ENCODE measurements at places on chromosomes 11 and 22.

GRCh38 chr22:32802237-32802765 lies 796 bp downstream of the TIMP3 start:
- peak; percentile 29 for DNase-seq

- no peak for DNase-seq
Observed at GRCh38 chr11:127461241-127462064, 460.9 kb upstream of the KIRREL3 start.

GRCh38 chr11:74267014-74267413 lies 44.4 kb downstream of the P4HA3 start:
- DNase-seq, result no peak

- DNase-seq, result no peak
Observed at GRCh38 chr22:46590334-46590733, 29.9 kb upstream of the GRAMD4 start.

DNA sequence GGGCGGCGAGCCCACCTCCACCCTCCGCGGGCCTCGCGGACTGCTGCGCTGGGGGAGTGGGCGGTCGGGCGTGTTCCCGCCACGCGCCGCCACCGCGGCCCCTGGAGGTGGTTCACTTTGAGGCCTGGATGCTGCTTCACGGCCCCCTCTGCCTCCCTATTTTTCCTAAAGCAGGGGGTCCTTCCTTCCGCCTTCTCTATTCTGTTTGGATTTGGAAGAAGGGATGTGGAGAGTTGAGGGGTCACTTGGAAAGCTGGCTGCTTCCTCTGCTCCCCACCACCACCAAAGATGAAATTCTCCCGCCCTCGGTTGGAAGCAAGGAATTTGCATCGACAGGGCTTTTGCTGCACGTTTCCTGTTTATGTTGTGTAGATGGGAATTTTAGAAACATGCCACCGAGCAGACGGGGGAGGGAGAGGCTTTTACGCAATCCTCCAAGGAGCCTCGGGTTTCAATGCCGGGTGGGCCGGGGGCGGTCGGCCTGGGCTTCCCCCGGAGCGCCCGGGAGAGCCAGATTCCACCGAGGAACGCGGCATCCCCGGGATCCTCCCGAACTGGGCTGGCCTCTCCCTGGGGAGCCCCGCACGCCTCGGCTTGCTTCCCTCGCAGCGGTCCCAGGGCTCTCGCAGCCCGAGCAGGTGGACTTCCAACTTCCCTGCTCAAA lies 403 bp upstream of the SBF2 start:
- peak; percentile 86 for DNase-seq

DNA sequence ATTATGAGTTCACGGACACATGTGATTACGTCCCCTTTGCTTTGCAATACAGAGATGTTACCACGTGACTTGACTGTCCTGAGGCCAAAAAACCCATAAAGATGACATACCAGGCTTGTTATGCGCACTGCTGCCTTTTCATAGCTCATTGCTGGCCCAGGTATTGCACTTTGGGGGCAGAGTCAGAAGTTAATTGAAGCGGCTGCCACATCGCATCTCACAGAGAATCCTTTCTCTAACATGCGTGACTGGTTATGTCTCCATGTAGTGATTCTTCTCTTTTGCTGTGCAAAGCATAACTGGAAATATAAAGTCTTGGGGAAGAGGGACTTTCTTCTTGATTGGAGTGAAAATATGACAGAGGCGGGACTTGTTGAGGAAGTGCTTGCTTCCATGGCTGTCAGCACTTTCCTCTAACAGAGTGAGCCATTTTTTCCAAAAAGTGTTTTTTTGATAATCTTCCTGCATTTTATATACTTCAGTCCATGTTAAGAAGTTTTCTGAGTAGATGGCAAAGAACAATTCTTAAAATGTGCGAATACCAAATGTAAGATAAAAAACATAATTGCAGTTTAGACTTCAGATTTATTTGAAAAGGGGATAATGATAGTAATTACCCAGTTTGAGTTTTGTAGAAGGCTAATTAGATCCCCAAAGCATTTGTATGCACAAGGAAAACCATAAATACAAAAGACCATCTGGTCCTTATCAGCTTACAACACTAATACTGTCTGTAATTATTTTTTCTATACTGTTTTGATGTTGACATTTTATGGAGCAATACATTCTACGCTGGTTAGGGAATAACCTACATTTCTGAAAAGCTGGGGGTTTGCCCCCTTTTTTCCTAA lies 324.6 kb upstream of the MTNR1B start:
- no peak for DNase-seq

DNA sequence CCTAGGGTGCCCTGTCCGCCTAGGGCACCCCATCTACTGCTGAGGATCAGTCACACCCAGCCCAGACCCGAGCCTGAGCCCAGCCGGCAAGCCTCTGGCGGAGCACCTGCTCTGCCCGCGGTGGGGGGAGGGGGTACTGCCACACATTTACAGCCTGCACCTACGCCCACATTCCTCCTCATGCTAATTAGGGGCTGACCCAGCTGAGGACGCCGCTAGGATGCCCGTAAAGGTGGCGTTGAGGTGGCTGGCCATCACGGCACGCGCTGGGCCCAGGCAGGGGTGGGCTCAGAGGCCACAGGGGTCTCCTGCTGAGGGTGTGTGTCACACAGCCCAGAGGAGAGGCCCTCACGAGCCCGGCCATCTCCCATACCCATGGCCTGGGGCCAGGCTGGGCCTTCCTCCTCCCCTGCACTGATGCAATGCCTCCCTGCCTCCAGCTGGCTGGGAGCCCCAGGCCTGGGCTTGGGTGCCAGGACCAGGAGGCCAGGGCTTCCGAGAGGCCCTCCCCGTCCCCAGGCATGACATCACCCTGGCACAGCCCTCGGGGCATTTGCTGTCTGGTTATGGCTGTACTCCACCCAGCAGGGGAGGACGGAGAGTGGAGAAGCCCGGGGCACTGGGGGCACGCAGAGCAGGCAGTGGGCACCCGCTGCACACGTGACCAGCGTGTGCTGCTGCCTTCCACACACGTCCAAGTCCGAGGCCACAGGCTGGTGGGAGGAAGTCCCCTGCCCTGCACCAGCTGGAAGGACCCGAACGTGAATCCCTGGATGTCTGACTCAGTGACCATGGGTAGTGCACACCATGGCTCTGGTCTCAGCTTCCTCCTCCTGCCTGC lies 12.7 kb downstream of the DUSP8 start:
- DNase-seq, result peak; percentile 84

GRCh38 chr11:70913715-70914231 lies 338.6 kb downstream of the SHANK2 start:
- DNase-seq, result no peak

DNA sequence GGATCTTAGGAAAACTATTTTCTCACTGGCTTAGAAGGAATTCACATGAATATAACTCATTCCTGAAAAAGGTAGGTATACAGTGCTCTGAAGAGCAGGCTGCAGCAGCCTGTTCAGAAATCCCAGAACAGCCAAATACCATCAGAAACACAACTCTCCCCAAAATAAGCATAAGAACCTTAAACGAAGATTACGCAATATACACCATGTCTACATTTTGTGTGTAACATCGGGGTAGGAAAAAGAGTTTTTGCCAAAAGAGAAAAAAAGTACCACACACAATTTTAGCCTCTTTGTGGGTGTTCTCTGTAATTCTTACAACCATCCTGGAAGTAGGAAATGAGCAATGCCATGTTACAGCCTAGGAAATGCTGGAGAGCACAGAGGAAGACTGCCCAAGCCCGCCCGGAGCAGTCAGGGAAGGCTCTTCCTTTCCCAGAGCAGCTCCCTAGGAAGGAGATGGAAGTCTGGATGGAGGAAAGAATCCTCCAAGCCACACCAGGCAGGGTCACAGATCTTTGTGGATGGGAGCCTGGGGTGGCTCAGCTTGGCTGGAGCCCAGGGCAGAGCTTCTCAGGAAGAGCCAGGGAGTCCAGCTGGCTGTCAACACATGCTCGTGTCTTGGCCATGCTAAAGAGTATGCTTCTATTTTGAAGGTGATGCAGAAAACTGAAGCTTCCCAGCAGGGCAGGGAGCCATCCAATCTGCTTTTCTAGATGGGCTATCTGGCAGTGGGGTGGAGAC lies 49.7 kb upstream of the ARFGAP3 start:
- peak; percentile 49 for DNase-seq

- no peak for DNase-seq
Observed at GRCh38 chr22:30514252-30514651, 8.8 kb upstream of the SEC14L4 start.

GRCh38 chr11:43687120-43687791 lies 6.7 kb downstream of the HSD17B12 start:
- DNase-seq, result peak; percentile 18

DNA sequence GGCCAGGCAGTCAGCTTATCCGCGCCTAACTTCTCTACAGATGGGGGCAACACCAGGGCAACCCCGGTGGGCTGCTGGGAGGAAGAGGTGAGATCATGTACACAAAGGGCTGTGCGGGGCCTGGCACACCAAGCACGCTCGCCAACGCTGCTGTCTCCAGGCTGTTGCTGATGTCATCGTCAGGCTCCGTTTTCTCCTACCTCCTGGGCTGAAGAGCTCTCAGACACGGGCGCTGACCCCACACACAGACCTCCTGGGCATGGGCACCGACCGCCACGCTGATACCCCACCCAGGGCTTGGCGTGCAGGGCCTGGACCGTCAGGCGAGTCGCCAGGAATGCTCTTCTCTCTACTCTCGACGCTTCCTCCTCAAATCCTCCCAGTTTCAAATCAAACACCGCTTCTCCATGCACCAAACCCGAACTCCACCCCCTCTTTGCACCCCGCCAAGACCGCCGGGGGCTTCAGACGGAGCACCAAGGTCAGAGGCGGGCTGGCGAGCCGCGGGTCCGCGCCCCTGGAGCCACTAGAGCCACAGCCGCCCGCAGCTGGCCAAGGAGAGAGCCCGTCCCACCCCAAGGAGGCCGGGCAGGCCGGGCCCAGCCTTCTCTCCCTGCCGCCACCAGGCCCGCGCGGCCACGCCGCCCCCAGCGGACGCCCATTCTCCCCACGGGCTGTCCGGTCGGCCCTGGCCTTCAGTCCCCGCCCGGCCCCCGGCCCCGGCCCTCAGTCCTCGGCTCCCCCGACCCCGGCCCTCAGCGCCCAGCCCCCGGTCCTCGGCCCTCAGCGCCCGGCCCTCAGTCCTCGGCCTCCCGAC lies 772 bp downstream of the SBF1 start:
- peak; percentile 34 for DNase-seq

- no peak for DNase-seq
Observed at GRCh38 chr11:44993971-44994704, 43.5 kb upstream of the TP53I11 start.

DNA sequence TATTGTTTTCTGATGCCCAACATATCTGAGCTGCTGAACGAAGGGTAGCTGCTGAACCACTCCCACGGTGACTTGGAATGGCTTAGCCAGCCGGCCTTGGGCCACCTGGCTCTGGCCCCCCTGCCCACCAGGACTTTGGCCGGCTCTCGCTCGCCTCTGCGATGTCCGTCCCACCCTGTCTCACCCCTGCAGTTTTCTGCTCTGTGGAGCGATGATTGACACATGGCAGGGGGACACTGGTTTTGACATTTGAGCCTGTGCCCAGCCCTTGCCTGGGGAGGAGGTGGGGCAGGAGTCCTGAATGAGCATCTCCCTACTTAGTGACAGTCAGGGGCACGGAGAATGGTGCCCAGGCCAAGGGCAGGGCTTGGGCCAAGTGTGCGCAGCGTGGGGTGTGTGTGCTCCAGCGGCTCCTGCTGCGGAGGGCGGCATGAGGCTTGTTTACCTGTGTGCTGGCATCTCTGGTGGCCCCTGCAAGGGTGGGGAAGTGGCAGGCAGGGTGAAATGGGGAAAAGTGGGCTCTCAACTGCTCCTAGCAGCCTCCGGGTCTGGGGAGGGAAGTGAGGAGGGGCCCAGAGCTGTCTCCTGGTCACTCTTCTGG lies 15.7 kb upstream of the CDKN1C start:
- DNase-seq, result no peak

DNA sequence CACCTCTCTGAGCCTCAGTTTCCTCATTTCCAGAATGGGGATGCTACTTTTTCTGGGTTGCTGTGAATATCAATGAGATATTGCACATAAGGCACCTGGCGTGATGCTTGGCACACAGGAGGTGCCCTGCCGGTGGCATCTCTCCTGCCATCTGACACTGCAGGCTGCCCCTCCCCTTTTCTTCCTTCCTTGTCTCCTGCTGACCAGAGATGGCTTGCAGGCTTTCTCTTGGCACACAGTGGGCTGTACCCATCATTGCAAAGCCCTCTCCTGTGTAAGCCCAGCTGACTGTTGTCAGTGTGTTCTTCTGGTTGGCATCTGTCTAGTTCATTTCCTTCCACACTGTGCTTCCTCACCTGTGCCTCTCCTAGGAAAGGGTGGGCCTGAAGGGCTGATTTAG lies 91.7 kb downstream of the MYO18B start:
- DNase-seq, result no peak

DNA sequence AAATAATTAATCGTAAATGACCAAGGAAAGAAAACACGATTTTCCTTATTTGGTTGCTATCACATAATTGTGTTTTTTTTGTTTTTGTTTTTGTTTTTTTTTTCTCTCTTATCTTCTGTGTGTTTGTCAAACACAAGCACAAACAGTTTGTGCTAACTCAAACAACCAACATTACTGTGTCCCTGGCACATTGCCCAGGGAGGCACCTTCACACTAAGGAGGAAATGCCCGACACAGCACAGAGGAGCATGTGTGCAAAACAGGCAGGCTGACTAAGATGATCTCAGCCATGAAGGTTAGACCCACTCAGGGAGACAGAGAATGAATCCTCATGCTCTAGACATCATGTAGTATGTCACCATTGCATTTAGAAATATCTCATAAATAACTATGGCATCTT lies 130.1 kb downstream of the SOX6 start:
- DNase-seq, result no peak

DNA sequence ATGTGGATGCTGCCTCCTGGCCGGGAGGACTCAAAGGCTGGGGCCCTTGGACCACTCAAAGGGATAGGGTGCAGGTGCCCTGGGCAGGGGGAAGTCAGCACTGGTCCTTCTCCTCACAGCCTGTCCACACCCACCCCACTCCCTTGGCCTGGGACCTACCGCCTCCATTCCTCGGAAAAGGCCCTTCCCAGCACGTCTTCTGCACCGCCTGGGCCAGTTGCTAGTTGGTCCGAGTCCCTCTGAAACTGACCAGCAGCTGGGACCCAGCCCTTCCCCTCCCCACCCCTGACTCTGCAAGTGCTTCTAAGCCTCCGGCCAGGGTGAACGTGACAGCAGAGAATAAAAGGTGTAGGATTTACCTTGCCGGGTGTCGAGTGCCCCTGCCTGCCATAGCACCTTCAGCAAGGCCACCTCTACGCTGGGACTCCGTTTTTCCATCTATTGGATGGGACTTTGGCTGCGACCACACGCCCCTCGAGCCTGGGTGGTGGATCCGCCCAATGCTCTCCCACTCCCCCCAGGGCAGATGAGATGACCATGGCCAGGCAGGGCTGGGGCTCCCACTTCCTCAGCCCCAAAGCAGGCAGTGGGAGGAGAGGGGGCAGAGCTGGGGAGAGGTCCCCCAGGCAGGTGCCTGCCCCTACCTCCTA lies 37.3 kb downstream of the OSBPL5 start:
- DNase-seq, result no peak

DNA sequence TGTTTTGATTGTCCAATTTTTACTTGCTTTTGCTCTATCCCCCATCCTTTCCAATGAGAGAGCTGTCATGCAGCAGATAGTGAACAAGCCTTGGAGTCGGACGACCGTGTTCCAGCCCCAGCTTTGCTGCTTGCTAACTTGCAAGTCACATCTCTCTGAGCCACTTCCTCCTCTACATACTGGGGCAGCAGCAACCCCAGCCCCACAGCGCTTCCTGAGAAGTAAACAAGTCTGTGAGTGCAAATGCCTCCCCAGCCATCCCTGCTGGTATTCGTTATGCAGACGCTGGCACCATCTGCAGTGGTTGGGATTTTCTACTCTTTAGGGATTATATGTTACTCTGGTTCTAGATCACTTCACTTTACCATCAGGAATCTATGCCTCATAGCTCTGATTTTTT lies 35.0 kb downstream of the TPBGL start:
- no peak for DNase-seq

GRCh38 chr22:23467721-23468294 lies 112.3 kb downstream of the IGLL1 start:
- no peak for DNase-seq

- no peak for DNase-seq
Observed at GRCh38 chr22:42591987-42592386, 22.7 kb downstream of the POLDIP3 start.
